Stimulated activated CD8-positive, alpha-beta memory T cell treated with anti-CD3 and anti-CD28 coated beads, Interleukin-2, amount 100 ng/mL, for 48 hours (primary cell): ENCODE measurements at places on chromosomes 11 and 22.
A peak's percentile ranks its signal among the peaks of the same experiment; 100 is the strongest.

DNA sequence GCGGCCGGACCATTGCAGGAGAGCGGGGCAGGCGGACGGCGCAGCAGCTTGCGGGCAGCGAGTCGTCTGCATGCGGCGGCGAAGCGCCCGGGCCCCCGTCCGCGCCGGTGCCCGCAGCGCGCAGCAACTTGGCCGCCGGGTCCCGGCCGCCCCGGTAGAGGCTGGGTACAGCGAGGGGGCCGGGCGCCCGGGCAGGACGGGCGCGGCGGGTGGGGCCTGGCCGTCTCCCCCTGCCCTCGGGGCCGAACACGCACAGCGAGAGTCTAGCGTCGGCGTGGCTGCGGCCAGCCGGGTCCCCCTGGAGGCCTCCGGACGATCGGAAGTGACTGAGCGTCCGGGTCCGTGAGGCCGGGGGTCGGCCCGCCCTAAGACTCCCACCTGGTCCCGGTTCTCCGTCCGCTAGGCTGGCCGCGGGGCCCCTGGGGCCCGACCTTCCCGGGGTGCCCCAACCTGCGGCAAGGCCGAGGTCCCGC, 775 bp upstream of the TRABD start:
- no peak for DNase-seq

- DNase-seq: no peak
These were observed 7.0 kb downstream of the GTF2H1 start for GRCh38 chr11:18329196-18329870.

DNA sequence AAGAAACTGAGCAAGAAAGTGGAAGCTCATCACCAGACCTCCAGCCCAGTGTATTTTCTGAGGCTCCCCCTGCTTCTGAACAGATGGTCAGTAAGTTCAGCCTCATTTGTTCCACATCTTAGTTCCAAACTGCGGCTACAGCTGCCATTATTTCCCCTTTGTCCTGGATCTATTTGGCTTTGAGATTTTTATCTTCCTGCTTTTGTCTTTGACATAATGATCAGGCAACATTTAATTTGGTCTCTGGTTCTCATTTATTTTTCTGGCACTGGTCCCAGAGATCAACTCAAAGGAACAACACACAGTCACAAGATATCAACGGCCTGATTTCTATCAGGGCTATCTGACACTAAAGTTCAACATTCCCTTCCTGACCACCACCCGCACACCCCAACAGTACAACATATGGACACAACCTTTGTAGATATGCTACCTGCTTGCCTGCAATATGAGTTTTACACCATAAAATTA, 137.5 kb downstream of the FAM76B start:
- no peak for DNase-seq

- no peak for DNase-seq
These were observed 103.2 kb downstream of the ZBTB16 start for GRCh38 chr11:114162719-114163123.

GRCh38 chr22:35560366-35560765, 19.7 kb downstream of the RASD2 start:
- no peak for DNase-seq

DNA sequence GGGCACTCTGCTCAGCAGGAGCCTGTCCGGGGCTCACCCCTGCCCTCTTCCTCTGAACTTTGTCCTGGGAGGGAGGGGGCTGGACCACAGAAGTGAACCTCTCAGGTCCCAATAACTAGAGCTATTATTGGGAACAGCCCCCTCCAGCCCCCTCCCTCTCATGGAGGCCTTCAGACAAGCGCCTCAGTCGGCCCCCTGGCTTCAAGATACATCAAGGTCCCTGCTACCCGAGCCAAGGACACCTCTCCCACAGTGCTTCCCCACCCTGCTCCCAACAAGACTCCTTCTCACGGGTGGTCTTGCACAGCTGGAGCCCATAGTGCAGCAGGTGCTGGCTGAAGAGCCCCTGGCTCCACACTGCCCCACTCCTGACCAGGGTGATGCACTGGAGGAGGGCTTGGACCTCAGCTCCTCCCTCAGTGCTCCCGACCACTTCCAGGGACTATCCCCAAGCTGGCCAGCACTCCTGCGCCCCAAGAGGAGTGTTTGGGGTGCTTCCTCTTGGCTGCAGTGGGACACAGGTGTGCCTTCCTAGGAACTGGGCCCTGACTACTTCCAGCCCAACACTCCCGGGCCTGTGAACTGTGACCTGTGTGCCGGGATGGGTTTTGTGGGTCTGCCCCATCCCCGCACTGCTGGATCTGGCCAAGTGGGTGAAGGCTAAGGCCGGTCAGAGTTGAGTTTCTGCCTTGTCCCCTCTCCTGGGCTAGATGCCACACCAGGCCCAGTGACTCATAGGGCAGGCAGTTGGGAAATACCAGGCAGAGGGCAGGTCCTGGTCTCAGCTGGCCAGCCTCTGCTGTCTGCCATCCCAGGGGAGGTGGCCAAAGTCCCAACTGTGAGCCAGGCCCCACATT, 2.2 kb downstream of the PNPLA2 start:
- no peak for DNase-seq

- DNase-seq: peak; percentile 53
These were observed 53.8 kb downstream of the ST14 start for GRCh38 chr11:130213143-130213978.

DNA sequence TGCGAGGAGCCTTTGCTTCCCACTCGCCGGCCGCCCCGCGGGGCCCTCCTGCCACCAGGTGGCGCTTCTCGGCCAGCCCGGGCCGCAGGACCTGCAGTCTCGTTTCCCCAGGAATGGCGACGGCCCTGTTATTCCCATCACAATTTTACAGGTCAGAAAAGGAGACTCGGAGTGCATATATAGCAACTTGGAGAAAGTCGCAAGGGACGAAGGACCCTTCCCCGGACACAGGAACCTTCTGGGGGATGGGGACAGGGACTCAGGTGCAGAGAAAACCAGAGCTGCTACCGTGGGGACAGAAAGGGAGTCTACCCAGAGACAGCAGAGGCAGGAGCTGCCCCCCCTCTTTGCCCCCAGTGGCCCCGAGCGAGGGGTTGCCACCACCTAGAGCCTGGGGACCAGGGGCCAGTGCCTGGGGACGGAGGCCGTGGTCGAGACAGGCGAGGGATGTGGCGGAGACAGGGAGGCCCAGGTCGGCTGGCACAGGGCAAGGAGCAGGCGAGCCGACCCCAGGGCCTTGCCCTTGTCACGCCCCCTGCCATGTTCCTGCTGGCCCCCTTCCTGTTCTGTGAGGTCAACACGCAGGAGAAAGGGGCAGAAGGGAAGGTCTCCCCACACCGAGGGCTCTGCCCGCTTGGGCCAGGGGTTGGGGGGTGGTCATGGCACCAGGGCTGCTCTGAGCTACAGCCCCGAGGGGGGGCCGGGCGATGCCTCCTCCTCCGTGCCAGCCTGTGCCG, 3.5 kb upstream of the KRTAP5-6 start:
- DNase-seq: peak; percentile 58

DNA sequence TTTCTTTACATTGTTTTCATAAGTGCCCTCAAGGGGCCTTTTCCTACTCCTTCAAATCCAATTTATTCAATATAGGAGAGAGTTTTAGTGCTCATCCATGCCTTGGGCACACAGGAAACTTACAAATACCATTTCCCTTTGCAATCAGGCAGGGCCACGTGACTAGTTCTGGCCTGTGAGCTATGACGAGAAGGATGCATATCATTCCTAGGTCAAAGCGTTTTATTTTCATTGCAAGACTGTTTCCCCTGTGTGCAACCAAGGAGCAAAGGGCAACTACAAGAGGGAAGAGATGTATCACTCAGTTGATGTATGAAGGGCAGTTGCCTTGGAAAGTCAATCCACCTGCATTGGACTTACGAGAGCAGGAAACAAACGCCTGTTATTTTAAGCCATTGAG, 1.9 kb upstream of the TRAF6 start:
- DNase-seq: no peak

- no peak for DNase-seq
These were observed 1277.5 kb upstream of the CNTN5 start for GRCh38 chr11:97743205-97743742.

DNA sequence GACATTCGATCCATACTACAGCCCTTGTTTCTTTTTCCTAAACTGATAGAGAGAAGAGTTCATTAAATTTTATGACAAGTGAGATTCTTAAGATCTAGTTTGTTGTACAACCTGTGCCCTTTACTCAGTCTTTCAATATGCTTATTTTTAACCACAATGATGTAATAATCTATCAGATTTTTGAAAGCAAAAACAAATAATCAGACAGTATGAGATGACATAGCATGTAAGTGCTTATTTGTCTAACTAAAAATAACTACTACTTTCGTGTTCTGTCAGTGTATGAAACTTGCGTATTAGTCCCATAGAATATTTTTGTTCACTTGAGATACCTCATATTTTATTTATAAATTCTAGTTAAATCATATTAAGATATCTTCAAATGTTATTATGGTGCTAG, 33.2 kb downstream of the RAB39A start:
- no peak for DNase-seq

- no peak for DNase-seq
These were observed 74.9 kb upstream of the KCNA4 start for GRCh38 chr11:30091737-30092136.

GRCh38 chr11:69374110-69374945, 80.4 kb downstream of the MYEOV start:
- no peak for DNase-seq

DNA sequence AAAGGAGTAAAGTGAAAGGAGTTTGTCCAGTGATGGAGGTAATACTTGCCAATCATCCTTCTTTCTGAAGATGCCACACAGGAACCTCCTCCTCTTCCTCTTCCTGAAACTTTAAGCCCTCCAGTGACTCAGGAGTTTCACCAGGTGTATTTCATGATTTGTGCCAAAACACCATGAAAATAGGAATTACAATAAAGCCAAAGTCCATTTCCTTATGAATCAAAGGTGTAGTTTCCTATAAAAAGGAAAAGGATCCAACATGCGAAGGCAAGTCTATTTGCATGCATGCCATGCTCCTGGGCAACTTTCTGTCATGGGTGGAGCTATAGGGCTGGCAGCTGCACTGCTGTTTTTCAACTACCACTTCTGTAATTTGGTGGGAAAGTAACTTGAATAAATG, 9.8 kb upstream of the POU2AF1 start:
- no peak for DNase-seq

GRCh38 chr22:37325039-37325395, 42.7 kb downstream of the CYTH4 start:
- DNase-seq: no peak

DNA sequence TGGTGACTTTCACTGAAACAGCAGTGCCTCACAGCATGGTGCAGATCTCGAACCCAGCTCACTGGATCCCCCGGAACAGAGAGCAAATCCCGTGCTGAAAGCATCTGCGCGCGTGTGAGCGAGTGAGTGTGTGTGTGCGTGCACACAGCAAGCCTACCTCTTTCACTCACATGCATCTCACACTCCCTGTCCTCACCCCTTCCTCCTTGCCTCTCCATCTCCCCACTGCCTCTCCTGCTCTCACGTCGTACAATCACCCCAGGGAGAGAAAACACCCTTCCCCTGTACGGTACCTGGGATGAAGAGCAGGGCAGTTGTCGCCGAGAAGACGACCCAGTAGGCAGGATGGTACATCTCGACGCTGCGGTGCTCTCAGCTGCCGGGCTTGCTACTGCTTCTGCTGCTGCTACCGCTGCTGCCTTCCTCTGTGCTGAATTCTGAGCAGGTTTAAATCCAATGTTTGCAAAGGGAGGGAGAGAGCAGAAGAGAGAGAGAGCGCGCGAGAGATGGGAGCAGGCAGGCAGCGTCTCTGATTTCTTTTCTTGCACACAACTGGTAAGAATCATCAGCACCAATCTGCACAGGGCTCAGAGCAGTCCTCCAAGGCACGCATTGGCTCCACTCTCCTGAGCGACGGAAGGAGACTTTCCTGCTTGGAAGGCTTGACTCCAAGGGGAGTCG, at the start of gene OPCML:
Gene OPCML (minus strand): TSS at position 531 of the 681 bp plus-strand sequence.
- no peak for DNase-seq

GRCh38 chr11:101862391-101863233, 52.2 kb upstream of the CEP126 start:
- DNase-seq: no peak

DNA sequence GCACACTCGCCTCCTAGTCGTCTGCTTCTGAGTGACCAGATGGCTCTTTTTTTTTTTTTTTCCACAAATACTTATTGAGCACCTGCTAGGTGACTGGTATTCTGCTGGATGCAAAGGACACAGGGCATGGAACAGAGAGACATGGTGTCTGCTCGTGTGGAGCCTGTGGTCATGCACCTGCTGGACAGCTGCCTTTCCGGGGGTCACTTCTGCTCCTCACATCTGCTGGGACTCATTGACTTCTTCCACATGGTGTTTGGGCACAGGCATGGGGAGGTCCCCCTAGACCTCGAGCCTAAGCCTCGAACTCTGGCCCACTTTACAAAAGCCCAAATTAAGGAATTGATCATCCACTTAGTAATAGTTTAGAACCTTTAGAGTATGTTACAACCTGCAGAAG, 39.5 kb upstream of the EMID1 start:
- DNase-seq: no peak

- no peak for DNase-seq
These were observed 4.4 kb downstream of the LYVE1 start for GRCh38 chr11:10564030-10564429.

DNA sequence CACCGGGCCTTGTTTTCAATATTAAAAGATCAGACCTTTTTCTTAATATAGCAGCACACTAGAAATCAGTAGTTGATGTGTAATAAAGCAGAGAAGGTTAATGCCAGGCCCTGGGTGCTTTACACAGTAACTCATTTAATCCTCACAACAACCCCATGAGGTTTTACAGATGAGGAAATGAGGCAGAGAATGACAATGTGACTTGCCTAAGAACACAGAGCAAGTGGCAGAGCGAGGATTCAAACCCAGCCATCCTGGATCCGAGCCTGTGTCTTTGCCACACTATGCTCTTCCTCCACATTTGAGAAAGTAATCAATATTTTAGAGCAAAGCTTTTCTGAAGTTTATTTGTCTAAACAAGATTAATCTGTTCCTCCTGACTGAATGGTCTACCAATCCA, 7.2 kb downstream of the JAML start:
- no peak for DNase-seq

GRCh38 chr22:37544955-37545702, 15.2 kb upstream of the CDC42EP1 start:
- DNase-seq: peak; percentile 45

DNA sequence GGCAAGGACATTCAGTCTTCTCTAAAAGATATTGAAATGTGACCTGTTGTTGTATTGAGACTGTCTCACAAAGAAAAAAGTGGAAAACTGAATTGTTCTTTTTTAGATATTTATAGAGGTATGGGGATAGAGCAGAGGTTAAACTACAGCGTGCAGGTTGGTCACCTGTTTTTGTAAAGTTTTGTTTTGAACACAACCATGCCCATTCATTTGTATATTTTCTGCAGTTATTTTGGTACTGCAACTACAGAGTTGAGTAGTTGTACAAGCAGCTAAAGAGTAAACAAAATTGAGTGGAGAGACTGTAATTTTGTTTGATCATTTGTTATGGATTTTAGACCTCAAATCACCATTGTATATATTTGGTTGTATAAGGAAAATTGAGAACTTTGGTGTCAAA, 11.3 kb downstream of the EED start:
- no peak for DNase-seq
